ENCODE measurements at places on chromosomes 4 and X. TPM values are rescaled to one million over a fixed set of nuclear protein-coding genes. Genes with fewer than 3 reads are reported as not detected.

DNA sequence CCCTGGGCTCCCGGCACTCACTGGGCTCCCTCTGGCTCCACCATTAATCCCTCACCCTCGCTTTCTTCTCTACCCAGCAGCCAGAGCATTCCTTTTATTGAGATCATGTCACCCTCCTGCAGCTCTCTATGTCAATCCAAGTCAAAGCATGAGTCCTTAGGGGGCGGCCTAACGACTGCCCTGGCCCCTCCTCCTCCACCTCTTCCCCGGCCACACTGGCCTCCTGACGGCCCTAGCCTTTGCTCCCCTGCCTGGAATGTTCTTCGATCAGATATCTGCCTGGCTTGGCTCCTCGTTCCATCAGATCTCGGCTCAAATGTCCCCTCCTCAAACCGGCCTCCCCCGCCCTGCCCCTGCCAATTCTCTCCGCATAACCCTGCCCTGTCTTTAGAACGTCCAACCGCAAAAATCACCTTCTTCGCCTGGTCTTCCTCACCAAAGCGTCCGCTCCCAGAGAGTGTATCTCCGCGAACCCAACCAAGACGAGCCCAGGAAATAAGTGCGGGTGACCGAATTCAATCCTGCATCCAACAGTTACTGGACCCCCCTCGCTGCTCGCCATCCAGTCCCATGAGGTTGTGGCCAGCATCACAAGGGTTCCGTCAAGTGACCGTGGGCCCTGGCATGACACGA is 722 bp upstream of the PNCK start:
- no peak for DNase-seq

- peak; percentile 69 for DNase-seq
Observed at GRCh38 chrX:118347131-118347530, 1.2 kb downstream of the WDR44 start.

DNA sequence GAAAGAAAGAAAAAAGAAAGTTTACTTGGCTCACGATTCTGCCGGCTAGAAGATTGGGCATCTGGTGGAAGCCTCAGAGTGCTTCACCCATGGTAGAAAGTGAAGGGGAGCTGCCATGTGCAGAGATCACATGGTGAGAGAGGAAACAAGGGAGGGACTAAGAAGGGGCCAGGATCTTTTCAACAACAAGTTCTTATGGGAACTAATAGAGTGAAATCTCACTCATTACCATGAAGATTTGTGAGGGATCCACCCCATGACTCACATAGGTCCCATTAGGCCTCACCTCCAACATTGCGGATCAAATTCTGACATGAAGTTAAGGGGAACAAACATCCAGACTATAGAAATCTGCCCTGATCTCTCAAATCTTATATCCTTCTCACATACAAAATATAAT is 61.3 kb upstream of the UGT8 start:
- no peak for DNase-seq

- DNase-seq = no peak
Observed at GRCh38 chr4:67130411-67130810, 414.9 kb downstream of the CENPC start.

- DNase-seq = peak; percentile 17
Observed at GRCh38 chrX:40158036-40158706, 60.4 kb upstream of the BCOR start.

GRCh38 chr4:151324752-151325110 is 674 bp downstream of the SH3D19 start:
- peak; percentile 47 for DNase-seq

DNA sequence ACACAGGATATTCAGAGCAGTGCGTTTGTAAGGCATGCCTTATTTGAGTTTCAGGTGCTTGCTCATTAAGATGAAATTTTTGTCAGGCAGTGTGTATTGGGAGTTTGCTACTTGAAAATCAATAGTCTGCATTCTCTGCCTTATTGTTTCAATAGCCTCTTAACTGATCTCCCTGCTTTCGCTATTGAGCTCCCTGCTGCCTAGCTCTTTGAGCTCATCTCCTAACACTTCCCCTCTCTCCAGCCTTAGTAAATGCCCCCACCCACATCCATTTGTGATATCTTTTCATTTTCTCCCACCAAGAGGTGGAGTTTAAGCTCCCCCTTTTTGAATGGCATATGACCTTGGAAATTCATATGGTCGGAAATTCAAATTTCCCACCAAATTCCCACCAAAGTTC is 256.6 kb downstream of the IL1RAPL1 start:
- no peak for DNase-seq

Gene HTR2C
- total RNA-seq = not detected

Gene RAI2
- total RNA-seq = not detected

Gene TMSB4X
- total RNA-seq = 11,116 TPM

Gene ACOT9
- 47.3 TPM for total RNA-seq

GRCh38 chr4:48454591-48454990 is 28.6 kb upstream of the SLC10A4 start:
- DNase-seq = no peak

DNA sequence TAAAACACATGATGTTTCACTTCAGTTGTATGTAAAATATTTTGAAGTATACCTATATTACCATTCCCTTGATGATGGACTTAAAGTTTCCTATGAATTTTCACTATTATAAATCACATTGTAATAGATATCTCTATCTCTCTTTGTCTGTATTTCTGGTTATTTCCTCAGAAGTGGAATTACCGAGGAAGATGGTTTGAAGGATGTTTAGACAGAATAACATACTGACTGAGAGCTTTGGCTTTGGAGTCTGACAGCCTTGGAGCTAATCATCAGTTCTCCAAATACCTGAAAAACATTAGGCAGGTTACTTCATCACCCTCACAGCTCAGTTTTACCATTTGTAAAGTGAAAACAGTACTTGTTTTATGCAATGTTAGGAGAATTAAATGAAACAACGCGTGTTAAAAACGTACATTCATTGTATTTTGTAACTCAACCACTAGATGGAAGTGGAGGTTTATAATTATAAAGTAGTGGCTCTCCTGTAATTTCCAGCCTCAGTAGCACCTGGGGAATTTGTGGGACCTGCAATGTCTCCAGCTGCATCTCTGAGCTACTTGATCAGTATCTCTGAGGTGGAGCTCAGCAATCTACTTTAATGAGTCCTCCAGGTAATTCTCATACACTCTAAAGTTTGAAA is 14.3 kb downstream of the JCHAIN start:
- DNase-seq = peak; percentile 52

GRCh38 chrX:88560673-88561330 is 186.2 kb upstream of the CPXCR1 start:
- no peak for DNase-seq

DNA sequence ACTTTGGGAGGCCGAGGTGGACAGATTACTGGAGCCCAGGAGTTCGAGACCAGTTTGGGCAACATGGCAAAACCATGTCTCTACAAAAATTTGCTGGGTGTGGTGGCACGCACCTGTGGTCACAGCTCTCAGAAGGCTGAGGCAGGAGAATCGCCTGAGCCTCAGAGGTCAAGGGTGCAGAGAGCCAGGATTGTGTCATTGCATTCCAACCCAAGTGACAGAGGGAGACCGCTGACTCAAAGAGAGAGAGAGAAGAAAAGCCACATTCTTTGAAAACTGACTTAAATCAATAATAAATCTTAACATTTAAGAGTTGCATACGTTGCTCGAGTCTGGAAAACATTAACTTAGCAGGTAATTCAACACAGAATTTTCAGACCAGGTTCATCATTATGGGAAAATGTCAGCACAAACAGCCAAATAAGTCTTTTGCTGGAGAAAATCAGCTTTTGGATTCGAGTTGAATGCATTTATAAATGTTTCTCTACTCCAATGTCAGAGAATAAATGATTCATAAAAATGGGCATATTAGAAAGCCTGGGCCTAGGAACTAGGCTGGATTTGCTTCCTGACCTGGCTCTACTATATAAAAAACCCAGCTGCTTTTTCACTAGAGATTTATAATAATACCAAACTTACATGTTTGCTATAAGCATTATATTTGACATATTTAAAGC is 68.3 kb upstream of the RBPJ start:
- no peak for DNase-seq

GRCh38 chrX:15786915-15787314 is 3.4 kb upstream of the ZRSR2 start:
- DNase-seq = no peak

Gene CD38
- total RNA-seq = not detected

GRCh38 chr4:156662921-156663320 is 308.7 kb downstream of the PDGFC start:
- no peak for DNase-seq

GRCh38 chr4:105596684-105597083 is 44.3 kb downstream of the ARHGEF38 start:
- DNase-seq = no peak

Gene NBDY
- 3.2 TPM for total RNA-seq

- DNase-seq = peak; percentile 29
Observed at GRCh38 chr4:94127707-94128328, 79.8 kb upstream of the SMARCAD1 start.

GRCh38 chr4:174317531-174317930 is 33.8 kb downstream of the CEP44 start:
- DNase-seq = peak; percentile 23

DNA sequence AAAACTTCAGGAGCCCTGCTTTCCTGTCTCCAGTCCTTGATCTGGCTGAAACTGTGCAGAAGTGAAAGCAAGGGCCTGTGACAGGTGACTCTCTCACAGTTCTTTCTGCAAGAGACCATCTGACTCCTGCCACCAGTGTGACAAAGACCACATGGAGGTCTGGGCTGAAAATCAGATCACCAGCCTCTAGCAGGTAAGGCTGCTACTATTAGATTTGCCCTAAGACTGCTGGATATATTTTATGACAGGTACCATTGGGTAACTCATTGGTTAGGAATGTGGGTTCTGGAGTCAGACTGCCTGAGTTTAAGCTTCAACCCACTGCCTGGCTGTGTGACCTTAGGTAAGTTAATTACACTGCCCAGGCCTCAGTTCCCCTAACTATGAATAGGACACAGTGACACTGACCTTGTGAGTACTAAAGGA is 163.3 kb upstream of the SLC7A11 start:
- peak; percentile 7 for DNase-seq

Gene ALB
- not detected for total RNA-seq

DNA sequence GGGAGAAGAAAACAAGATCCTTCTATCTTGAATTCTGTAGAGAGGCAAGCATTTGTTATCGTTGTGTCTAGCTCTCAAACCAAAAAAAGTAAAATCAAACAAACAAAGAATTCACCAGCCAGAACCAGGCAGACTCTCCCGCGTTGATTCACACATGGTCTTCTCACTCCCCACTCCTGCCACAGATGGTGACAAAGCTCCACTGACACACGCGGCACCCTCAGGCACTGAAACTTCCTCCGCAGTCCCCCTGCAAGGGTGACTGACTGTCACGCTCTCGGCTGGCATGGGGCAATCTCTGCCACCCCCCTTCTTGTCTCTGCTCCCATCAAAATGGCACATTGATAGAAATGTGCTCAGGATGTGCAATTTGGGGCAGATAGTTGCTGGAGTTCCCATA is 304.9 kb downstream of the DHX15 start:
- no peak for DNase-seq

Gene PRSS48
- total RNA-seq = not detected

Gene SLC34A2
- total RNA-seq = not detected

DNA sequence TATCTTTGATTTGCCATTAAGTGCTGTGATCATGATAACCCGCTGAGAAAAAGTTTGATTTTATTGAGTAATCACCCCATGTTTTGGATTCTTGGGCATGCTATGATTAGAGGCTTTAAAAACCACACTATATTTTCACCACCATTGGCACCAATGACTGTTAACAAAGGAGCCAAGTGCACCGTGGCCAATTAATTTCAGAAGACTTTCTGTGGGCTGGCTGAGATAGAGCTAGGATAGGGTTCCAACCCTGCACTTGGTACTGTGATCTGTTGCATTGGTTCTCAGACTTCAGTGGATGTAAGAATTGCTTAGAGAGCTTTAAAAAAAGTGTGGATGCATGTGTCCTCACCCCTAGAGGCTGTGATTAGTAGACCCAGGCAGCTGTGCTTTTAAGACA is 32.4 kb downstream of the OCRL start:
- DNase-seq = no peak

DNA sequence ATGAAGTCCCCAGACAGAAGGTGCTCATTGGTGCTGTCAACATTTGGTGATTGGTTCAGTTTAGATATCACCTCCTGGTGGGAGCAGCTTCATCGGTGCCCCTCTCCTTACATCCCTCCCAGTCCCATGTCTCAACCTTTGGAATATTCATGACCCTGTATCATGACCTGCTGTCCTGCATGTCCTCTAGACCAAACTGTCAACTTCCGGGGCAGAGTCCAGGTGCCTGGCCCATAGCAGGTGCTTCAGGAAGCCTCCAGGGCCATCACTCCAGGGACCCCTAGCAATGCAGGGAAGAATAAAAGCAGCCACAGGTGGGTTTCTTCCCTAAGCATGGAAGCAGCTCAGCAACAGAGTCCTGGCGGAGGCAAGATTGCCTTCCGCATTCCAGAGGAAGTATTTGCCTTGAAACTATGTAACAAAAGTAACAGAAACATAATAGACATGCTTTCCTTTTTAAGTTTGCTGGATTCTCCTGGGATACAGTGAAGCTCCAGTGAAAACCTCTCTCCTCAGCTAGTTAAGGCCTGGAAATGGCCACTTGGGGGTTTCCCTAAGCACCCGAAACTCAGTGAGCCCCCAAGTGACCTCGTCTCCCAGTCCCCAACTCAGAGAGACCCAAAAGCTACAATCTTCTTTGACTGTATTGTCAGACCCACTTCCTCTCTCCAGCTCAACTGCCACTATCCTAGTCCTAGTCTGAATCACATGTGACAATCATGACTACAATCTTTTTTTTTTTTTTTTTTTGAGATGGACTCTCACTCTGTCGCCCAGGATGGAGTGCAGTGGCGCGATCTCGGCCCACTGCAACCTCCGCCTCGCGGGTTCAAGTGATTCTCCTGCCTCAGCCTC is 1.3 kb upstream of the ATP6AP1 start:
- DNase-seq = no peak

Gene LRAT
- total RNA-seq = under 0.01 TPM

Gene MCUB
- 21.4 TPM for total RNA-seq

- peak; percentile 1 for DNase-seq
Observed at GRCh38 chr4:134862116-134862515, 660.5 kb upstream of the PABPC4L start.

DNA sequence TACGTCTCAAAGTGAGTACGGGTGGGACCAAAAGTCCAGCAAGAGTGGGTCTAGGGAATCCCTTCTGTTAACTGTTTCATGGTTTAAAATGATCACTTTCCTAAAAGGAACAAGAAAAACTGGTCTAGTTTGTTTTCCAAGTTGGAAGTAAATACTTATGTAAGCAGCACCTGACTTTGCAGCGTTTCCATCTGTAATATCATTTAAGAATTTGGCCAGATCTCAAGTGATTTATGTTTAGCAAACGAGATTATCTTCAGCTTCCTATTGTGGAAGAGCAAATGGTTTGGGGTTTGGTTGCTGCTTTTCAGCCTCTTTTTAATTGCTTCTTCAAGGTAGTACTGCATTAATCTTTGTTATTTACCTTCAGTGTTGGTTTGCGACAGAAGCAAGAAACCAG is 50.4 kb downstream of the FHIP1A start:
- no peak for DNase-seq

GRCh38 chr4:152417673-152418072 is 118.2 kb downstream of the FBXW7 start:
- DNase-seq = no peak

- DNase-seq = no peak
Observed at GRCh38 chr4:52939739-52940138, 77.6 kb downstream of the RASL11B start.

Gene VCX3A
- total RNA-seq = not detected
